Ovary (tissue), 10 donors: ENCODE measurements at places on chromosomes 13 and 19. TPM values are rescaled to one million over a fixed set of nuclear protein-coding genes. Genes with fewer than 3 reads are reported as not detected.
A peak's percentile ranks its signal among the peaks of the same experiment; 100 is the strongest.

The SIGLEC9 gene
- total RNA-seq = 10.4 TPM

The TDRD12 gene
- total RNA-seq = 2.4 TPM

The C13orf42 gene
- not detected for total RNA-seq

DNA sequence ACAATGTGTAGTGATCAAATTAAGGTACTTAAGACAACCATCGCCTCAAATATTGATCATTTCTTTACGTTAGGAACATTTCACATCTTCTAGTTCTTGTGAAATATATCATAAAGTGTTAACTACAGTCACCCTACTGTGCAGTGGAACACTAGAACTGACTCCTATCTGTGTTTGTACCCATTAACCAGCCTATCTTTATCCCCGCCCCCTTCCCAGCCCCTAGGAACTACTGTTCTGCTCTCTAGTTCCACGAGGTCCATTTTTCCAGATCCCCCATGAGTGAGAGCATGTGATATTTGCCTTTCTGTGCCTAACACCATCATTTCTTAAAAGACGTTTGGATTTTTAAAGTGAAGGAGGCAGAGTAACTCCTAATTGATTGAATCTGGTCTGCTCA, 24.4 kb upstream of the GGACT start:
- H3K4me3 ChIP-seq = no peak overlapping the region
- H3K27me3 ChIP-seq = no peaks in the 10 kb centered on the region
- no peaks in the 10 kb centered on the region for H3K4me1 ChIP-seq

DNA sequence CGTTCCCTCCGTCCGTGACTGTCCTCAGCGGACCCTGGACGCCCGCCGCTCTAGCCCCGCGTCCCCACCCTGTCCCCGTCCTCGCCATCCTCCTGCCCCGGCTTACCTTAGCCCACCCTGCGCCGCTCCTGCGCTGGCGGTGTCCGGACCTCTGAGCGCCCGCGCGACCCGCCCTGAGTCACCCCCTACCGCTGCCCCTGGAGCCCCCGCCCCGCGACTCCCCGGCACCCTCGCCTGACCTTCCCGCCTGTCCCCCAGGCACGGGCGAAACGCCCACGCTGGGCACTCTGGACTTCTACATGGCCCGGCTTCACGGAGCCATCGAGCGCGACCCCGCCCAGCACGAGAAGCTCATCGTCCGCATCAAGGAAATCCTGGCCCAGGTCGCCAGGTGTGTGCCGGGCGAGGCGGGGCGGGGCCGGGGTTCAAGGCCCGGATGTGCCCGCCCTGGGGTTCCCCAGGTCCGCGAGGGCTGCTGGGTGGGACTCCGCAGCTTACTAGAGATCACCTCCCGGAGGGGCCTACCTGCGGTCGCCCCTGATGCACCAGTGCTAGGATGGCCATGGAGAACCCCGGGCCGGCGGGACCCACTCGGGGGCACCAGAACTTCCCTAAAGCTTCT, 5.1 kb downstream of the HMG20B start:
- DNase-seq = no peak
- H3K36me3 ChIP-seq = no peaks in the 10 kb centered on the region
- H3K4me3 ChIP-seq = no peak overlapping the region
- no peaks in the 10 kb centered on the region for H3K27me3 ChIP-seq
- peaks cover 12% of the 10 kb centered on the region for H3K4me1 ChIP-seq

DNA sequence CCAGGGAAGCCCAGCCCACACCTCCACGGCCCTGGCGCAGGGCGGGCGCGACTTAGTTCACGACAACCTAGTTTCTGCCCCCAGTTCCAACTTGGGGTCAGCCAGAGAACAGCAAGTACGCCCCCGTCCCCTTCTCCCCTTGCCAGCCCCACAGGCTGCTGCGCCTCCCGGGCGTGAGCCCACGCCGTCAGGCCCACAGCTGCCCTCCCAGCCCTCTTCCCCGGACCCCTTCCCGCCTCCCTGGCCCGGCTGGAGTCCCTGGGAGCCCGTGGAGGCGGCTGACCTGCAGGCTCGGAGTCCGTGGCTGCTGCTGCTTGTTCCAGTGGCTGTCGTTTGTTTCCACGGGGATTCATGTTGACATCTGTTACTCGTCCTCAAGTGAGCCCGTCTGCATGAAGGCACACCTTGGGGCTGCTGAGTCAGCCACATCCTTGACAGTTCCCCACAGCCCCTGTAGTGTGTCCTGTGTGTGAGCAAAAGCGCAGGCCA, 86.0 kb downstream of the ATP11A start:
- H3K27ac ChIP-seq = no peak overlapping the region
- DNase-seq = peak; percentile 12
- H3K4me1 ChIP-seq = peaks cover 3% of the 10 kb centered on the region
- no peak overlapping the region for H3K4me3 ChIP-seq

DNA sequence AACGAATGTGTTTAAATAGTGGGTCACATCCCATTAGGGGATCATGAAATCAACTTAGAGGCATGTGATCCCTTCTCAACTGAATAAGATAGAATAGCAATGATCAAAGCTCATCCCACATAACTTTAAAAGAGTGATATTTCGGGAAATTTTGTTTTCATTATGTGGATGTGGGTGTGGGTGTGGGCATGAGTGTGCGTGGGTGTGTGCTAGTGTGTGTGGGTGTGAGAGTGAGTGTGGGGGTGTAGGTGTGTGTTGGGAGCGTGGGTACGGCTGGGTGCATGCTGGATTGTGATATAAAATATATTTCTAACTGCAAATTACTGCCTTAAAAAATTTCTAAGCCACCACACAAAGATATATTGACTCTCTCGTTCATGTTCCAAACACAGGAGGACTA, 15.9 kb downstream of the RXFP2 start:
- no peak for DNase-seq
- no peaks in the 10 kb centered on the region for H3K4me1 ChIP-seq
- no peak overlapping the region for H3K4me3 ChIP-seq
- no peak overlapping the region for H3K27ac ChIP-seq
- H3K36me3 ChIP-seq = no peaks in the 10 kb centered on the region

- H3K27me3 ChIP-seq = no peaks in the 10 kb centered on the region
- no peak for DNase-seq
- no peak overlapping the region for H3K27ac ChIP-seq
- H3K4me1 ChIP-seq = peaks cover 4% of the 10 kb centered on the region
- no peaks in the 10 kb centered on the region for H3K36me3 ChIP-seq
These were observed 43.5 kb downstream of the FREM2 start for GRCh38 chr13:38730332-38730731.

- no peaks in the 10 kb centered on the region for H3K36me3 ChIP-seq
- no peak within 1 kb of the TSS for H3K27ac ChIP-seq
- peaks cover 5% of the 10 kb centered on the region for H3K4me1 ChIP-seq
- H3K27me3 ChIP-seq = no peaks in the 10 kb centered on the region
These were observed at the start of gene TM9SF2 for GRCh38 chr13:99501184-99501847. TM9SF2 (plus strand) TSS chr13:99501472; CDS start chr13:99501607, 135 bp downstream.

- DNase-seq = no peak
- H3K27ac ChIP-seq = no peak overlapping the region
- no peaks in the 10 kb centered on the region for H3K36me3 ChIP-seq
- no peak overlapping the region for H3K4me3 ChIP-seq
- no peaks in the 10 kb centered on the region for H3K27me3 ChIP-seq
These were observed 6.4 kb downstream of the MOB3A start for GRCh38 chr19:2089727-2090053.

DNA sequence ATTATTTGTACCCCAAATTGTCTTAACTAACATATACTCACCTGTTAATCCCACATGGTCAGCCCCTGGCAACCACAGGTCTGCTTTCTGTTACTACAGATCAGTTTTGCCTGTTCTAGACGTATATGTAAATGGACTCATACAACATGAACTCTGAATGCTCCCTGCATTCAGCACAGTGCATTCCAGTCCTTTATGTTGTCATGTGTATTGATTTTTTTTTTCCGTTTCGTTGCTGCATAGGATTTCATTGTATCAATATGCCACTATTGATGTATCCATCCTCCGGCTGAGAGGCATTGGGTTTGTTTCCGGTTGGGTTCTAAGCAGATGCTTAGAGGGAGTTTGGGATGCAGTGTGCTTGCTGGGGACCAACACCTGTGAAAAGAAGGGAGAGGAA, 36.1 kb upstream of the TNFRSF19 start:
- H3K4me1 ChIP-seq = no peaks in the 10 kb centered on the region
- no peaks in the 10 kb centered on the region for H3K36me3 ChIP-seq
- no peak overlapping the region for H3K27ac ChIP-seq
- DNase-seq = no peak

DNA sequence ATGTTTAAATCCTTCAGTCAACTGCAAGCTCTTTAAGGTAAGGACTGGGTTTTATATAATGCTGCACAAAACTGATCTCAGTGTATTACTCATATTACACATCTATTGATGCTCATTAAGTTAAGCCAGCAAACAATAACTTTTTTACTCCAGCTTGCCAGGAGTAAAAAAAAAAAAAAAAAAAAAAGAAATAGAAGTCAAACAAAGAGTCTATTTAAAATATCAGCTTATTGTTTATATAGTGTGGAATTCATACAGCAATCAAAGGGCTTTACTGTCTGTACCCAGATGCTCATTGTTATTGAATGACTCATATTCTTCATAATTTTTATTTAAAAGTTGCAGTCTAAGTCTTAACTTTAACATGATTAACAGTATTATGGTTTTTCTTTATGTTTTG, 21.8 kb upstream of the KBTBD7 start:
- no peaks in the 10 kb centered on the region for H3K36me3 ChIP-seq
- H3K27me3 ChIP-seq = no peaks in the 10 kb centered on the region
- no peak overlapping the region for H3K4me3 ChIP-seq
- H3K4me1 ChIP-seq = no peaks in the 10 kb centered on the region
- H3K27ac ChIP-seq = no peak overlapping the region

DNA sequence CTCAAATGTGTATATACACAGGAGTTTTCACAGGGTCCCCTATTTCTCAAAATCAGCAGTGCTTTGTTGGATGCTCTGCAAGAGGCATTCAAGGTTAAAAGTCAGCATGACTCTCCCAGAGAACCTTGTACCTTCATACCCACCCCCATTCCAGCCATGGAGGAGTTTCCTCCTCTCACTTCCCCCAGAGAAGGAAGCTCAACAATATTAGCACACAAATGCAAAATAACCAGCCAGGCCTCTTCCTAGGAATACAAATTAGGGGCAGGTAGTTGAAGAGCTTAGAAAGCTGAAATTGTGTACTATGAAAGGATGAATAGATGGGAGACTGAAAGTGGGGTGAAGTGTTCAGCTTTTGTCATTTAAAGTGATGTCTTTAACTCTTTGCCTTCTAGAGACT, 43.8 kb downstream of the SPRY2 start:
- H3K27me3 ChIP-seq = no peaks in the 10 kb centered on the region
- H3K4me3 ChIP-seq = no peak overlapping the region
- no peak for DNase-seq
- H3K27ac ChIP-seq = no peak overlapping the region
- no peaks in the 10 kb centered on the region for H3K36me3 ChIP-seq

DNA sequence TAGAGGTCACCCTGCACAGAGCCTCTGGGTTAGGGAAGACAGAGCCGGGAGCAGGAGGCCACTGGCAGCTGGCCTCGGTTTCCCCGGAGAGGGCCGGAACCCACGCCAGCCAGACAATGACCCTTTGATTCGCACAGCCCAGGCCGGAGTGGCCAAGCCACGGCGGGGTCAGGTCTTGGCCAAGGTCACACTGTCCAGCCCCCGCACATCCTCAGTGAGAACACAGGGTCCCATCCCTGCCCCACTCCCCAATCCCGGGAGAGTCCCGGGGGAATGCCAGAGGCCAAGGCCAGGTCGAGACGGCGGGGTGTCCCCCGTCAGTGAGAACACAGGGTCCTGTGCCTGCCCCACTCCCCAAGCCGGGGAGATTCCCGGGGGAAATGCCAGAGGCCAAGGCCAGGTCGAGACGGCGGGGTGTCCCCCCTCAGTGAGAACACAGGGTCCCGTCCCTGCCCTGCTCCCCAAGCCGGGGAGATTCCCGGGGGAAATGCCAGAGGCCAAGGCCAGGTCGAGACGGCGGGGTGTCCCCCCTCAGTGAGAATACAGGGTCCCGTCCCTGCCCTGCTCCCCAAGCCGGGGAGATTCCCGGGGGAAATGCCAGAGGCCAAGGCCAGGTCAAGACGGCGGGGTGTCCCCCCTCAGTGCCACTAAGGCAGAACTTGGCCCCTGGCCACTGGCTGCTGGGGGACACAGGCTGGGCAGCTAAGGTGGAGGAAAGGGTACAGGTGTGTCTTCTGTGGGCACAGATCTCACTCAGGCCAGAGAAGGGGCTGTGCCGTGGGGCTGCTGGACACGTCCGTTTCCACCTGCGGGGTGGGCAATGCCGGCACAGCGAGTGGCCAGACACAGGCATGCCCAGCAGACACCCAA, 1.7 kb upstream of the FSTL3 start:
- H3K27me3 ChIP-seq = no peaks in the 10 kb centered on the region
- no peaks in the 10 kb centered on the region for H3K36me3 ChIP-seq
- peak; percentile 67 for DNase-seq
- peaks cover 19% of the 10 kb centered on the region for H3K4me1 ChIP-seq
- no peak overlapping the region for H3K4me3 ChIP-seq
- H3K27ac ChIP-seq = peak overlapping the region; percentile 49

- H3K4me3 ChIP-seq = no peak within 1 kb of the TSS
- H3K27ac ChIP-seq = no peak within 1 kb of the TSS
- no peaks in the 10 kb centered on the region for H3K27me3 ChIP-seq
- no peak for DNase-seq
- H3K36me3 ChIP-seq = no peaks in the 10 kb centered on the region
- peaks cover 11% of the 10 kb centered on the region for H3K4me1 ChIP-seq
These were observed at the start of gene RDH8 for GRCh38 chr19:10013316-10013715. RDH8 (plus strand) TSS chr19:10013483; CDS start chr19:10013498, 15 bp downstream.
